Amygdala (tissue), 56 donors: ENCODE measurements at places on chromosomes 13 and 19.

DNA sequence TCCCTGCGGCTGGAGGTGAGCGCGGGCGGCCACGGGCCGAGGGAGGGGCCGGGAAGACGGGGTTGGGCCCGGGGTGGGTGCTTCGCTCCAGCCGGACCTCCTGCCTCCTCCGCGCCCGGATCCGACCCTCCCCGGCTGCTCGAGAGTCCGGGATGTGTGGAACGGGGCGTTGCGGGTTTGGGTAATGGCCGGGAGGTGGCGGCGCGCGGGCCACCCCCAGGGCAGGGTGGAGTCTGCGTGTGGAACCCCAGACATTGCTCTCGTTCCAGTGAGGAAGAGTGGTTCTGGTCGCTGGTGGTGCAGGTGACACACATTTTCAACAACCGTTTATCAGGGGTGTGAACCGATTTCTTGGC, 38.8 kb downstream of the ARHGEF7 start:
- DNase-seq = no peak

- DNase-seq = no peak
Observed at GRCh38 chr19:46813839-46814358, 25.5 kb upstream of the SLC1A5 start.

DNA sequence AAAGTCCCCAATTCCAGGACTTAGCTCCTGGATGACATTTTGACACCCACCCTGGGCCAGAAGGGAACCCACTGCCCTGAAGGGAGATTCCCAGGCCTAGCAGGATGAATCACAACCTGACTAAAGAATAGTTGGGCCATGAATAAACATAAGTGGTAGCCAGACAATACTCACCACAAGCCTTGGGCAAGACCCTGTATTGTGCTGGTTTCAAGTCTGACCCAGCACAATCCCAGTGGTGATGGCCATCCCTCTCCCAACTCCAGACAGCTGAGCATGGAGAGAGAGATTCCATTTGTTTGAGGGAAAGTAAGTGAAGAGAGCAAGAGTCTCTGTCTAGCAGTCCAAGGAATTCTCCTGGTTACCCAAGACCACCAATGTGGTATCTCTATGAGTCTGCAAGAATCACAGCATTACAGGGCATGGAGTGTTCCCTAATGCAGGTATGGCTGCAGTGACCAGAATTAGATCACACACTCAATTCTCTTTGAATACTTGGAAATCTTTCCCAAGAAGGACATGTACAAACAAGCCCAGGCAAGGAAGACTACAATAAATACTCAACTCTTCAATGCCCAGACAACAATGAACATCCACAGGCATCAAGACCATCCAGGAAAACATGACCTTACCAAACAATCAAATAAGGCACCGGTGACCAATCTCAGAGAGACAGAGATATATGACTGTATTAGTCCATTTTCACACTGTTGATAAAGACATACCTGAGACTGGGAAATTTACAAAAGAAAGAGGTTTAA, 158.0 kb downstream of the VWA8 start:
- no peak for DNase-seq

DNA sequence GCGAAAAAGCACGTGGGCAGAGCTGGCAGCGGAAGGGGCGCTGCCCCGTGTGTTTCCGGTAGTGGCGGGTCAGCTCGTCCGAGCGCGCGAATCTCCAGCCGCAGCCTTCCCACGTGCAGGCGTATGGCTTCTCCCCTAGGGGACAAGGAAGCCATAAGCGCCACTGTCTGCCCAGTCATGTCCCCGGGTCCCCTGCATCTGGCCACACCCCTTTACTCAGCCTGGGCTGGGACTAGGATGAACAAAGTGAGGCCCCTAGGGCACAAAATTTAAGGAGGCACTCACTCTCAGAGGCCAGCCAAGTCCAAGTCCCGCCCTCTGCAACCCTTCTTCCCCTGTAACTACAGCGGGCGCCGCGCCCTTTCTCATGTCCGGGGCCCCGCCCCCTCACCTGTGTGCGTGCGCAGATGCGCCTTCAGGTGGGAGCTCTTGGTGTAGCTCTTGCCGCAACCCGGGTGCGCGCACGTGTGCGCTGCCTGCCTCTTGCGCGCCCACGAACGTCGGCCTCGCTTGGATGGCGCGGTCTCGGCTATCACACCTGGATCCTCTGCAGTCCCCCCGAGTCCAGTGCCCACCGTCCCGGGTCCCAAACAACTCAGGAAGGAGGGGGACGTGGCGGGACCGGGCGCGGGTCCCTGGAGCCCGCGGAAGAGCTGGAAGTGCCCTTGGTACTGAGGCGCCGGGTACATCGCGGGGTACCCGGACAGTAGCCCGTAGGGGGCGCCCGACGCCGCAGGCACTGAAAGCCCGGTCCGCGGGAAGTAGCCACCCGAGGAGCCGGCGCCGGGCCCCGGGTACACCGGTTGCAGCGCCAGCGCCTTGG, 1.9 kb downstream of the KLF1 start:
- no peak for DNase-seq

- DNase-seq = peak; percentile 77
Observed at GRCh38 chr19:6218491-6219146, 61.2 kb downstream of the MLLT1 start.

GRCh38 chr19:29409076-29409862, 116.5 kb upstream of the VSTM2B start:
- no peak for DNase-seq

DNA sequence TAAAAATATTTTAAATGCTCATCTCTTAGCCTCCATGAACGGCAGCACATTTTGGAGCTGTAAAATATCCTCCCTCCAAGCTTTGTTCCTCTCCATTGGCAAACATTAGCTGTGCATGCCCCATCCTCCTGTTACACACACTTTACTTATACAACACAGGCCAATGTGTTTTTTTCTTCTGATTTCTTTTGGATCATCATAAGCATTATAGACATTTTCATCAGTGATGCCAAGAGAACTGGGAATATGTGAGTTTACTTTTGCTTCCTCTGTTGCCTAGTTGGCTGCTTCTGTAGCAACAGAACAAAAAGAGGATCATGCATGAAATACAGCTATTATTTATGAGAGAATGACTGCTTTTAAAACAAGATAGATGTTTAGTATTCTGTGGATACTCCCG, 142.6 kb downstream of the PCDH9 start:
- DNase-seq = no peak

GRCh38 chr19:23956051-23956450, 41.4 kb downstream of the ZNF726 start:
- DNase-seq = no peak
